ENCODE measurements at places on chromosomes 16 and 17. TPM values are rescaled to one million over a fixed set of nuclear protein-coding genes. Genes with fewer than 3 reads are reported as not detected.

SKA2 gene
- total RNA-seq, result 55.0 TPM

TP53I13 gene
- total RNA-seq, result 52.5 TPM

DNA sequence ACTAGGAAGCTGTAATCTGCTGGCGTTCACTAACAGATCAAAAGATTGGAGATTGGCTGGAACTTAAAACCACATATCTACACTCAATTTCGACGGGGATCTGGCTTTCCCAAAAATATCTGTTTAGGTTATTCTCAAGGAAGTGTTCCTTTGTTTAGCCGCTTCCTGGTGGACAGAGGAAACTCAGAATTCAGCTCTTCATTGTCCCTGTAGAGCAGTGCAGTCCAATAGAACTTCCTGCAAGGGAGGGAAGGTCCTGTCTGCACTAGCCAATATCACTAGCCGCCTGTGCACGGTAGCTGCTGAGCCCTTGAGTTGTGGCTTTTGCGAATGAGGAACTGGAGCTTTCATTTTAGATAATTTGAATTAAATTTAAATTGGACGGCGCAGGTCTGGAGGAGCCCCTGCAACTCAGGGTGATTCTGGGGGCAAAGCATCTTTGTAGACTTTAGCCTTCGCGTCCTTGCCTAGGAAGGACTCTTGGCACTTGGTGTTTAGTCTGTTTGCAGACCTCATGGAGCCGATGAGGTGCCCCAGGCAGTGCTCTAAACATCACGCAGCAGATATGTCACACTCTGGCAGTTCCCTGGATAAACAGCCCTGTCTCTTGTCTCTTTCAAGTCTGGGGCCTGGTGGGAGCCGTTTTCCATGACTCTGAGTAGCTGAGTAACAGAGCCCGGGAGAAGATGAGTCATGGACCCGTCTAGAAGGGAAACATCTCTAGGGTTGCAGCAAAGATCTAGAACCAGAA is 122.2 kb downstream of the CCDC182 start:
- no peak for DNase-seq

GRCh38 chr16:65831903-65832666 is 534.4 kb upstream of the CDH5 start:
- no peak for DNase-seq

- DNase-seq, result no peak
These were observed 58.1 kb downstream of the TOX3 start for GRCh38 chr16:52488837-52489289.

Measured in prostate gland (tissue), 2 donors.